Activated naive CD4-positive, alpha-beta T cell treated with Interleukin-2 at 50 U/mL for 16 hours (primary cell): ENCODE measurements at places on chromosomes 5 and 9.

- no peak for DNase-seq
Measured at GRCh38 chr5:28543473-28544098, 1505.2 kb upstream of the CDH9 start.

- no peak for DNase-seq
Measured at GRCh38 chr5:59139695-59140094, 556.8 kb downstream of the RAB3C start.

DNA sequence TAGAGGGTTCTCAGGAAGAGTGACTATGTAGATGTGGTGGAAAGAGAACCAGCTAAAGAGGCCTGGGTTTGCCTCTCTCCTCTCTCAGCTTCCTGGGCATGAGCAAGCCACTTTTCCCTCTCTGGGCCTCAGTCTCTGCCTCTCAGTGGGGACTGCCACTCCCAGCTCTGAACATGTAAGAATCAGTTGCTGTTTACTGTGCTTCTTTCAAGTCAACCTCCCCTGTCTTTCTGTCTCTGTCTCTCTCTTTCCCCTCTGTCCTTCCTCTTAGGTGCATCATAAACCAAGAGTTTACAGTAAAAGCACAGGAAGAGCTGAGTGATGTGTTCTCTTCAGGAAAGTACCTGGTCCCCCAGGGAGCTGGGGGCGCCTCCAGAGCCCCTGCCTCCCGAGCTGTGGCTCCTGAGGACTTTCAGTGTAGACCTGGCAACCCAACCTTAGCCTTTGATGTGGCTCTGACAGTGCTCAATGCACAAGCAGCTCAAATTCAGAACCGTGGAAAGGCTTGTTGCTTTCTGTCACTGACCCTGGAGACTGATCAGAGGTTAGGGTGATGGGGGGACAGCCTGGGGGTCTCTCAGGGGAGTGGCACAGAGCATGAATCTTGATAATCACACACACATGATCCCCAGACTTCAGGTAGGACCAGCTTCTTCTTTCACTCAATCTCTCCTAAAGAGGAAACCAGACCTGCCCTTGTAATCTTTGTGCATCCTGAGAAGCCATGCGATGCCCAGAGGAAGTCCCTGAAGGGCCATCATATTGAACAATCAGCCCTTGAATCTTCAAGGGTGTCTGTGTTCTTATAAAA, 59.4 kb upstream of the TNFSF8 start:
- peak; percentile 66 for DNase-seq

DNA sequence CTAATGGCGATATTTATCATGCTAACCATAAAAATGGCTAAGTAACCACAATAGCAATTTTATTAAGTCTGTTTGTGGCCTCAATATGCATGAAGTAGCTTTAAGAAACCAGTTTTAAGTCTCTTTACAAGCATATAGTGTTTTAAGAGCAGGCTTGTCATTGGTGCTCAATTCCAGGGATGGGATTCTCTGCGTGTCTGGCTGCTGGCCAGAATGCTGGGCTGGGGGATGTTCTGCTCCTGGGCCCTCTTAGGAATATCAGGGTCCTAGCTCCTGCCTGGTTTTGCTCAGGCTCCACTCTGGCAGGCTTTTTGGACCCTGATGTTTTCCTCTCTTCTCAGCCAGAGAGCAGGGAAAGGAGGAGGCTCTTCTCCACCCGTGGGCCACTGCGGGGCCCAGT, 127.2 kb downstream of the PDE8B start:
- DNase-seq = no peak

DNA sequence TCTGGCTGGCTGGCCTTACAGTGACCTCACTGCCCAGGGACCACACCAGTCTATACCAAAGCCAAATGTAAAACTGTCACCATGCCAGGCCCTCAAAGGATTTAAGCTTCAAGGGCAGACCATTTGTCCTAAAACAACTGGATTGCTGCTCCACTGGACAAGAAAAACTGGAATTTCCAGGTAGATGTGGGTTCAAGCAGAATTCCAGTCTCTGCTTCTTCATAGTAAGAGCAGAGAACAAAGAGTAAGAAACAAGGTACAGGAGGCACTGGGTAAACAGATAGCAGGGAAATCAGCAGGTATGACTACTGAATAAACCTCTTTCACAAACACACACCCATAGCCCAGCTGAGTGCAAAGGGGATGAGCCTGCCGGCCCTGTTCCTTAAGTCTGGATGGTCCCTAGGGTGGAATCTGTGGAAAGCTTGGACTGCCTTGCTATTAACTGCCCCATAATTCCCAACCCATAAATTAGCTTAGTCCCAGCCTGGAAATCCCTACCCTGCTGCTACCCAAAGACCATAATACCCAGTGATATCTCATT, 5.5 kb downstream of the B4GALT1 start:
- DNase-seq = no peak

DNA sequence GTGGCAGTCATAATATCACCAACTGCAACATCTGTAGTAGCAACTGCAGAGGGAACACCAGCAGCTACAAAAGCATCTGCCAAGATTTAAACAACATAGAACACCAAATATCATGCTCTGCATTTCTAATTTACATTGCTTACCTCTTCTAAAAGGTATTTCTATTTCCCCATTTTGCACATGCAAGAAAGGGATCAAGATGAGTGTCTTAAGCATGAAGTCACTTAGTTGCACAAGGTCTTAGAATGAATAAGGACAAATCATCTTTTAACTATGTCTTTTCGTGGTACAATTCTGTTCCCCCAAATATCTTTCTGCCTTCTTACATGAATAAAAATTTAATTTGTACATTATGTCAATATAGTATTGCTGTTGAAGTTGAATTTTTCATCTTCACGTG, 1746.4 kb downstream of the EFNA5 start:
- DNase-seq = no peak

DNA sequence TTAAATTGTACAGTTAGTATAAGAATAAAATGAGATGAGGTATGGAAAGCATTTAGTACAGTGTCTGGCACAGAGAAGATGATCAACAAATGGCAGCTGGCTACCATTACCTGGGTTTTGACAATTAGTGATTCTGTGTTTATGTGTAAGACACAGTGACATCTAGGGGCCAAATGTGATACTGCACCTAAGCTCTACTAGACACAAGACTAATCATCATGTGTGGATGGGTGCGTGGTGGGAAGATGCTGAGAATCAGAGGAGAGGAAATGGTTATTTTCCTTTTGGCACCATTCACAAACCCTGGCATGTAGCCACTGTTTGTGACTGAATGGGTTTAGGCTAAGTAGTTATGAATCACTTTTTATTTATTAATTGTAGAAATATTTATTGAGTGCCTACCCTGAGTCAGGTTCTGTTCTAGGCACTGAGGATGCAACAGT, 109.8 kb upstream of the TBC1D2 start:
- DNase-seq = no peak

DNA sequence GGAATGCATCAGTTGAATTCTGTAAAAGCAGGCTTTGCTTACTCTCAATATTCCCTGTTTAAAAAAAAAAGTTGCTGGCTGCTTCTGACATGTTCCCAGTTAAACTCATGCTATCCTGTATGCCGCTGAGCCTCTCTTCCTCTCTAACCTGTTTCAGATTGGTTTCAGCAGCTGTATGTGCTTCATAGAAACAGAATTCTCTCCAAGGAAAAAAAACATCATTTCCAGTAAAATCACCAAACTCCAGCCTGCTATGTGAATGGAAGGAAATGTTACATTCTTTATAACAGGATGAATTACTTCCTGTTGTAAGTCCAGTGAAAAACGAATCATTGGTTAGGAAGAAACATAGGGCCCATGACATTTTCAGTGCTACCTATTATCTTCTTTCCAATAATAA, 25.7 kb upstream of the KCNV2 start:
- no peak for DNase-seq

- no peak for DNase-seq
Measured at GRCh38 chr5:179385914-179386313, 40.7 kb upstream of the ADAMTS2 start.
